Omental fat pad (tissue), 4 donors: ENCODE measurements at places on chromosomes 2 and 18.

- DNase-seq: no peak
Measured at GRCh38 chr2:112572005-112572404, 12.4 kb upstream of the CHCHD5 start.

DNA sequence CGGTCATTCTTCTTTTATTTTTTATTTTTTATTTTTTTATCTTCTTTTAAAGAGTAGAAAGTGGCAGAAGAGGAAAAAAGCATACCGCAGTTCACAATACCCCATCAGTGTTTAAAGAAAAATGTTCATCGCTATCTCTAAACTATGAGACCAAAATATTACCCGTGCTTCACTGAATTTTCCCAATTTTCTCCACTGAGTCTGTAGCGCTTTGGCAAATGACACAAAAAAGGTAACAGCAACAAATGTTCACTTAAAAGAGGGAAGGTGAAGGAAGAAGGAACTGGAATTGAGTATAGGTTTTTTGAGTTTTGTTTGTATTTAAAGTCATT, 15.1 kb upstream of the RIOK3 start:
- no peak for DNase-seq

DNA sequence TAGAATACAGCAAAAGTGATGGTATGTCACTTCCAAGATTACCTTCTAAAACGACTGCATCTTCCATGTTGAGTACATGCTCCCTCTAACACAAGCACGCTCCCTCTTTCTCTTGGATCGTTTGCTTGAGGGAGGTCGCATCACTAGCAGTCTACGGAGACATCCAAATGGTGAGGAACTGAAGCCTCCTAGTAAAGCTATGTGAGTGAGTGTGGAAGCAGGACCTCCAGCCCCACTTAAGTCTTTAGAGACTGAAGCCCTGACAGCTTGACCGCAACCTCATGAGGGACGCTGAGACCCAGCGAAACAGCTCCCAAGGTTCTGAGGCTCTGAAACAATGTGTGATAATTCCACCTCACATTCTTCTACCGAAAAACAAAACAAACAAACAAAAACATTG, 486.7 kb upstream of the GCFC2 start:
- DNase-seq: no peak

GRCh38 chr2:46364797-46365457, 67.7 kb downstream of the EPAS1 start:
- DNase-seq: no peak
